Inflammatory macrophage (primary cell): ENCODE measurements at places on chromosomes 1 and 21.

DNA sequence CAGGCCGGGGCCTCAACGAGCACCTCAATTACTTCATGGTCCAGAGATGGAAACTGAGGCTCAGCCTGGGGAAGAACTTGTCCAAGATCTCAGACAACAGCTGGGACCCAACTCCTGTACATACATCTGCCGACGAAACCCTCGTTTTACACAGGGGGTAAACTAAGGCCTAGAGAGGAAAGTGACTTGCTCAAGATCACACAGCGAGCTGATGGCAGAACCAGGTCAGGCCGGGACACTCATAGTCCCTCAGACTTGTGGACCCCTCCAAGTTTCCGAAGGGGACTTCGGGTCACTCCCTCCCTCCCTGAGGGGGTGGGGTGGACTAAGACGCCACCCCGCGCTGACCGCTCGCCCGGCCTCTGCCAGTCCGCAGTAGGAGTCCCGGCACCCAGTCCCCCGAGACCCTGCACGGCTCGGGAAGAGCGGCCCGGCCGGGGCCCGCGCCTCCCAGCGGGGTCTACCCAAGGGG lies 430 bp downstream of the WASF2 start:
- DNase-seq = no peak

DNA sequence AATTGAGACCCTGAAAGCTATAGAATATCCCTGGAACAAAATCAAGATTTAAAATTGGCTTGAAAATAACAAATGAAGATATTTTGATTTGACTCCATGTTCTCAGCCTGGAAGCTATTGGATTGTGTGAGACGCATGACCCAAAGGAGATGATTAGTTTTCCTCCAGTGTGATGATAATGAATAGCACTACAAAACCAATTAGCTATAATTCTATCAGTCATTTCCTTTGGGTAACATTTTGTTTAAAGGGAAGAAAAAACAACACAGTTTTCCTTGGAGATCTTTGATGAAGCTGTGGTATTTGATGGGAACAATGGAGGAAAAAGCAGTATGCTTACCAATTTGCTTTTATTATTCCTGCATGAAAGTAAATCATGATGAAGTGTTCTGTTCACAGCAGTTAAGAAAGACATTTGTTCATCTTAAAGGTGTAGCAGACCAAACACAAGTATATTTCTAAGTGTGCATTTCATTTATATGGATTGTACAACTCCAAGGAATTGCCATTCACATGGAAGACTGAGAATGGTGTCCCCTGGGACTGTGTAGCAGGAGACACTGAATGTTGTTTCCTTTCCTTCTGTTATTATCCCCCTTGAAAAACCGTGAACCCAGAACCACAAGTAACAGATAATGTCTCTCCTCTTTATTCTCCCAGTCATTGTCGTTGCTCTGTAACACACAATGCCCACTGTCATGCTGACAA lies 111.4 kb downstream of the CACHD1 start:
- no peak for DNase-seq

- DNase-seq = no peak
Observed at GRCh38 chr1:192565946-192566345, 9.6 kb upstream of the RGS1 start.

- DNase-seq = no peak
Observed at GRCh38 chr1:172448995-172449584, 5.2 kb upstream of the PIGC start.

DNA sequence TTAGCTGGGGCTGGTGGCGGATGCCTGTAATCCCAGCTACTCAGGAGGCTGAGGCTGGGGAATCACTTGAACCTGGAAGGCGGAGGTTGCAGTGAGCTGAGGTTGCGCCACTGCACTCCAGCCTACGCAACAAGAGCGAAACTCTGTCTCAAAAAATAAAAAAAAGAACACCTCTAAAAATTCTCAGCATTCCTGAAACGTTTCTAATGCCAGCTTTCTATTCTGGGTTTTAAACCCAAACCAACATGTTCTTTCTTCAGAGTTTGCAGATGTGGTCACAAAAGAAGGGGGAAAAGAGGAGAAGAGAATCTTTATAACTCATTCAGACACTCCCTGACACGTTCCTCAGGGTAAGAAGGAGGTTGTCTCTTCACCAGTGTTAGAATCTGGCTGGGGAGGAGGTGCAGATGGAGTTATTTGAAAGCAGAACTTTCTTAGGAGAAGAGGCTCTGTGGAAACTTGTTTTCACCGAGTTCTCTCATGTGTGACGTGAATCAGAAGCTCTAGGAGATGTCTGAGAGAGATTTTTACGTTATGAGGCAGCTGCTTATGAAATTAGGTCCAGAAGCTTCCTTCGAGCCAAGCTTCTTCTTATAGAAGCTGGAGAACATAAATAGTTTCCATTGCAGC lies 17.8 kb upstream of the CNR2 start:
- peak; percentile 63 for DNase-seq

- no peak for DNase-seq
Observed at GRCh38 chr1:223706077-223706973, 6.0 kb upstream of the CAPN2 start.

DNA sequence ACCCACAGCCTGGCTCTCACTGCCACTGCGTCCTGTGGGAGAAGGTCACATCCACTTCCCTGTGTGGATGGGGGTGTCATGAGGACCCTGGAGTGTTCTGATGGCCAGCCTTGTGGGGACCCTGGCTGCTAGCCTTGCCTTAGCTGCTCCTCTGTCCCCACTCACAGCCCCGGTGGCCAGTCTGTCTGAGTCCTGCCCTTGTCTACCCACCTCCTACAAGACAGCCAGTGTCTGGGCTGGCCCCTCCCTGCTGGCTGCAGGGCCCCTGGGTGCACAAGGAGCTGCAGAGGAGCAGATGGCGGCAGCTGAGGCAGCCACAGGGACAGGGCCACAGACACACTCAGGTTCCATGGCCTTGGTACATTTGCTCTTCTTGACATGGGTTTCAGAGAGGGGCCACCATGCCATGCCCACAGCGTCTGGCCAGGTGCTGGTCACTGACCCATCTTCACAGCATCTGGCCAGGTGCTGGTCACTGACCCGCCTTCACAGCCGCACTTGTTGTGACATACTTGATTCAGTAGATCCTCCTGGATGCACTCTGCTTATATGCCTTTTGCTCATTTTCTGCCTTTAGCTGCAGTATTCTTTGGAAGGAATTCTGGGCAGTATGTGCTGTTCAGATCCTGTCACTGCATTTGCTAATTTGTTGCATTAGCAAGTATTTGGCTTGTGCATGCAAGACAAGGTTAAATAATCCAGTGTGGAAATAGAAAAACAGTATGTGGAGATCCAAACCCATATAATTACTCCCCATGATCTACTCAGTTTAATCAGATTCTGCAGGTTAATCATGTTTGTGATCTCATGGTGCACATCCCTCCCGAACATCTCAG lies 157.8 kb downstream of the PCBP3 start:
- DNase-seq = no peak

GRCh38 chr1:74611887-74612286 lies 61.7 kb downstream of the ERICH3 start:
- no peak for DNase-seq

GRCh38 chr1:225474439-225474985 lies 46.7 kb upstream of the LBR start:
- DNase-seq = no peak

DNA sequence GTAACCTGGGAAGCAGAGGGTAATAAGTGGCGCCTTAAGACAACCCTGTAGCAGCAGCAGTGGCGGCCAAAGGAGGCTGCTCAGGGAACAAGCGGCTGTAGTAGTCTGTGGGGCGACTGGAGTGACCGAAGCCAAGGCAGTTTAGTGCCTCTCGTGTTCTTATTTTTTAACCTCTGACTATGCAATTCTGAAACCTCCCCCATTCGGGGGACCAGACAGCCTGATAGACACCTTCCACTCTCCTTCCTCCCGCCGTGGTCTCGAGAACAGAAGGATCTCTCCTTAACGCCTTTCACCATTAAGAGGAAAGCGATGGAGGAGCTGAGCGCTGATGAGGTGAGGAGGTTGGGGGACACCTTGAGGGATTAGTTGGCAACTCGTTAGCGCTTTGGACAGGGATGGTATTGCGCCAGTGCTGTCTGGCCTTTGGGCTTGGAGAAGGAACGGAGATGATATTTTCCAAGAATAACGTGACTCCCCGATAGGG lies 644 bp downstream of the UBE4B start:
- peak; percentile 42 for DNase-seq

GRCh38 chr21:10273196-10273595 lies 248.2 kb upstream of the TPTE start:
- no peak for DNase-seq

DNA sequence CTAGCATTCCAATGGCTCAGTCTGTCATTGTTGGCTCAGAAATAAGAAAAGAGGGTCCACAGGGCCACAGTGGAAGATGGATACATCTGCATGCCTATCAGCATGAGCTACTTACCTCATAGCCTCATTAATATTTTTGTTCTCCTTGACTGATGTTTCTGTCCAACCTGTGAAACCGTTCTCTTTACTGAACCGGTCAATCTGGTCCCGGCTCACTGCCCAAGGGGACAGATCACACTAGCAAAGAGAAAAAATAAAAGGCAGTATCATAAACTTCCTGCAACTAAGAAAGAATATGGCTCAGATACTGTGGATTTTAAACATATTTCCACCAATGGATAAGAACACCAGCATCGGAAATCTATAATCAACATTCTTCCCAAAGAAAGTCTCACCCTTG lies 4.7 kb downstream of the RAB29 start:
- no peak for DNase-seq

- no peak for DNase-seq
Observed at GRCh38 chr1:6519491-6519934, 28.0 kb upstream of the PLEKHG5 start.

DNA sequence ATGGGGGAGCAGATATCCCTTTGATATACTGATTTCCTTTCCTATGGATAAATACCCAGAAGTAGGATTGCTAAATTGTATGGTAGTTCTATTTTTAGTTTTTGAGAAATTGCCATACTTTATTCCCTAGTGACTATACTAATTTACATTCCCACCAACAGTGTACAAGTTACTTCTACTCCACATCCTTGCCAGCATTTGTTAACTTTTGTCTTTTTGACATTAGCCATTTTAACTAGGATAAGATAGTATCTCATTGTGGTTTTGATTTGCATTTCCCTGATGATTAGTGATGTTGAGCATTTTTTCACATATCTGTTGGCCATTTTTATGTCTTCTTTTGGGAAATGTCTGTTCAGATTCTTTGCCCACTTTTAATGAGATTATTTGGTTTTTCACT lies 620.6 kb upstream of the CAMK1G start:
- DNase-seq = no peak
